Sigmoid colon (tissue), 7 donors: ENCODE measurements at places on chromosomes 1 and 21. TPM values are rescaled to one million over a fixed set of nuclear protein-coding genes. Genes with fewer than 3 reads are reported as not detected.

DNA sequence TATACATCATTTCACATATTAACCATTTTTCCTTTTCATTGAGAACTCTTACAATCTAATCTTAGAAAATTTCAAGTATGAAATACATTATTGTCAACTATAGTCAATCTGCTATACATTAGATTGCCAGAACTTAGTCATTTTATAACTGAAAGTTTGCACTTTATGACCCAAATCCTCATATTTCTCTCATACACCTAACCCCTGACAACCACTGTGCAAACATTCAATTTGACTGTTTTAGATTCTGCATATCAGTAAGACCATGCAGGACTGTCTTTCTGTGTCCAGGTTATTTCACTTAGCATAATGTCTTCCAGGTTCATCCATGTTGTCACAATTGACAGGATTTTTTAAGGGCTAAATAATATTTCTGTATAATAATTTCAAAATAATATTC lies 1299.0 kb upstream of the B3GALT2 start:
- DNase-seq, result no peak

GRCh38 chr1:74713849-74714248 lies 19.0 kb downstream of the CRYZ start:
- DNase-seq, result no peak

DNA sequence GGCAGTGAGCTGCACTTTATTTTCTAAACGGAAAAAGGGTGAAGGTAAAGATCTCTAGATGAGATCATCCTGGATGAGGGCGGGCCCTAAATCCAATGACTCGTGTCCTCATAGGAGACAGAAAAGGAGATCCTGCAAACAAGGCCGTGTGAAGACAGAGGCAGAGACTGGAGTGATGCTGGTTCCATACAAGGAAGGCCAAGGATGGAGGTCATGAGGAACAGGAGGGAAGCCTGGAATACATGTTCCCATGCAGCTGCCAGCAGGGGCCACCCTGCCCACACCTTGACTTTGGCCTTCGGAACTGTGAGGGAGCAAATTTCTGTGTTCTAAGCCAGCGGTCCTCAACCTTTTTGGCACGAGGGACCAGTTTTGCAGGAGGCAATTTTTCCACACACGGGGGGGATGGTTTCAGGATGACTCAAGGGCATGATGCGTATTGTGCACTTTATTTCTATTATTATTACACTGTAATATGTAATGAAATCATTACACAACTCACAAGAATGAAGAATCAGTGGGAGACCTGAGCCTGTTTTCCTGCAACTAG lies 94.3 kb downstream of the PSMG1 start:
- no peak for DNase-seq

The ADGRL4 gene
- 9.3 TPM for total RNA-seq

The CD244 gene
- total RNA-seq, result 0.16 TPM
